ENCODE measurements at places on chromosomes 4 and X. TPM values are rescaled to one million over a fixed set of nuclear protein-coding genes. Genes with fewer than 3 reads are reported as not detected.
A peak's percentile ranks its signal among the peaks of the same experiment; 100 is the strongest.

MMRN1 gene
- 0.11 TPM for total RNA-seq

DNA sequence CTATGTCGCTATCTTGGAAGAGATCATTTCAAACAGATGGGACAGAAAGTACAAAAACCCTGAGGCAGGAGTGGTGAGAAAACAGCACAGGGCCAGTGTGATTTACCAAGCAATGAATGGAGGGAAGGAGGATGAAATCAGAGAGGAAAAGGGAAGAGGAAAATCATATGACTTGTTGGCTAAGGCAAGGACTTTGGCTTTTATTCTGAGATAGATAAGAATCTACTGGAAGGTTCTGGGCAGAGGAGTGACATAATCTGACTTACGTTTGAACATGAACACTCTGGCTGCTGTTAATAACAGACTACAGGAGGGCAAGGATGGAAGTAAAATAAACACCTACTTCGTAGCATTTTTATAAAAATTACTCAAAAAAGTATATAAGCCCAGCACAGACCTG lies 207.8 kb upstream of the SLC7A11 start:
- no peak for DNase-seq
- H3K4me1 ChIP-seq, result no peaks in the 10 kb centered on the region
- no peak overlapping the region for H3K4me3 ChIP-seq
- H3K27ac ChIP-seq, result no peak overlapping the region

DNA sequence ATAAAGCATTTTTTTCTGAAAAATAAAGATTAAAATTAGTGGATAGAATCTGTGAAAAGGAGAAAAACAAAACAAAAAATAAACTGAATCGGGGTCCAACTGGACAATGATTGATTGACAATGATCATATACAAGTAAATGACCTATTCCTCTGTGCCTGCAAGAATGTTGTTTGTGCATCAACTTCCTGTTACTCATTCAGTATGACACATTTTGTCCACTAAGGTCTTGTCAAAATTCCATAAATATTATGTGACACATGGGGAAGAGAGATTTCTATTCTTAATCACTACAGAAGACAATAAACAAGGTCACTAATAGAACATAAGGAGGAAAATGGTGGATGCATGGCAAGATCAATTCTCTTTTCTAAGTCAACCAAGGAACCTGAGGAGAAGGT lies 54.9 kb downstream of the F8 start:
- no peak for DNase-seq
- no peaks in the 10 kb centered on the region for H3K36me3 ChIP-seq
- H3K4me1 ChIP-seq, result peaks cover 2% of the 10 kb centered on the region
- H3K27ac ChIP-seq, result no peak overlapping the region

DNA sequence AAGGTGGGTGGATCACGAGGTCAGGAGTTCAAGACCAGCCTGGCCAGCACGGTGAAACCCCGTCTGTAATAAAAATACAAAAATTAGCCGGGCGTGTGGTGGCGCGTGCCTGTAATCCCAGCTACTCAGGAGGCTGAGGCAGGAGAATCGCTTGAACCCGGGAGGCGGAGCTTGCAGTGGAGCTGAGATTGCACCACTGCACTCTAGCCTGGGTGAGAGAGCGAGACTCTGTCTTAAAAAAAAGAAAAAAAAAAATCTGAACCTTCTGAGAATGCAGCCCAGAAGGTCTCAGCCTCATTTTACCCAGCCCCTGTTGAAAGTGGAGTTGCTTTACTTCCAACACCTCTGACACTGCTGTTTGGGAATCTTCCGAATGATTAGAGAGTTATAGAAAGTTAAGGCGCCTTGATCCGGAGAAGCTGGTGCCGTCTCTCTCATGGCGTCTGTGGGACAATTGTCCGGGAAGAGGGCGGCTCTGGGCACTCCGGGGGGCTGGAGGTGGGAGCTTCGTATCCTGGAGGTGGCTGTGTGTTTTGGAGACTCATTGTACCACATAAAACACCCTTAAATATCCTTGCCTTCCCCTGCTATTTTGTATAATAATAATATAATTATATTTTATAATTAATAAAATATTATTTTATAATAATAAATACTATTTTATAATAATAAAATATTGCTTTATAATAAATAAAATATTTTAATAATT lies 92.7 kb upstream of the PPP2R3B start:
- peak; percentile 39 for DNase-seq
- no peaks in the 10 kb centered on the region for H3K36me3 ChIP-seq
- H3K4me1 ChIP-seq, result no peaks in the 10 kb centered on the region
- no peaks in the 10 kb centered on the region for H3K27me3 ChIP-seq

DNA sequence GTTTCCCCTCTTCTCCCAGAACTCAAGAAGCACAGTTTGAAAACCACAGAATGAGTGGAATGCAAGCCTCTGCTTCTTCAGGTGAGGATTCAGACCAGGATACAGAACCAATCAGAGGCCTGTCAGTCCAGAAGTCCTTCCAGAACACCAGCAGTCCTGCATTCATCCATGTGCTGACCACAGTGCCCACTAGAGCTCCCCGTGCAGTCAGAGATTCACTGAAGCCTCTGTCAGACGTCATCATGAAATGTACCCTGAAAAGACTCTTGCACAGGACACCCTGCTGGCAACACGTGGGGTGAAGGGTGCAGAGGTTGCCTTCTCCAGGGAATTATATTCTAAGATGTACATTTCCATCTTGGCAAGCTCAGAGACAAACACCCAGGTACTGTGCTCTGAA lies 75.9 kb upstream of the LSM6 start:
- no peak for DNase-seq
- H3K36me3 ChIP-seq, result no peaks in the 10 kb centered on the region
- H3K4me1 ChIP-seq, result no peaks in the 10 kb centered on the region

DNA sequence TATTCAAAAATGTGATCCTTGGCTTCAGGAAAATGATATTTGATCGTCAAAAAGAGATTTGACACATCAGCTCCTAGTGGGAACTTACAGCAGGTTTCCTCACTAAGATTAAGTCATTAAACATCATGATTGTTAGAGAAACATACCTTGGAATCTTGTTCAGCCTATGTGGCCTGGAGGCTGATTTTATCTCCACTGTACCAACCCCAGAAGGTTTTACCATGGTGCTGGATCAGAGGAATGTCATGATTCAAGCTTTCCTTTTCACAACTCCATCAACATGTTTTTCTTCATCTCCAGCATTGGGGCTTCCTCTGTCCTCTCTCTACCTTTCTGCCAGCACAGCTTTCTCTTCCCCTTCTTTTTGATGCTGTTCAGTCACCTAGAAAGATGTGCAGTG lies 68.4 kb upstream of the MID1IP1 start:
- no peaks in the 10 kb centered on the region for H3K36me3 ChIP-seq
- H3K4me1 ChIP-seq, result no peaks in the 10 kb centered on the region
- DNase-seq, result no peak
- no peak overlapping the region for H3K27ac ChIP-seq
- H3K4me3 ChIP-seq, result no peak overlapping the region
- H3K27me3 ChIP-seq, result peaks cover 2% of the 10 kb centered on the region

ANAPC4 gene
- 19.2 TPM for total RNA-seq

DNA sequence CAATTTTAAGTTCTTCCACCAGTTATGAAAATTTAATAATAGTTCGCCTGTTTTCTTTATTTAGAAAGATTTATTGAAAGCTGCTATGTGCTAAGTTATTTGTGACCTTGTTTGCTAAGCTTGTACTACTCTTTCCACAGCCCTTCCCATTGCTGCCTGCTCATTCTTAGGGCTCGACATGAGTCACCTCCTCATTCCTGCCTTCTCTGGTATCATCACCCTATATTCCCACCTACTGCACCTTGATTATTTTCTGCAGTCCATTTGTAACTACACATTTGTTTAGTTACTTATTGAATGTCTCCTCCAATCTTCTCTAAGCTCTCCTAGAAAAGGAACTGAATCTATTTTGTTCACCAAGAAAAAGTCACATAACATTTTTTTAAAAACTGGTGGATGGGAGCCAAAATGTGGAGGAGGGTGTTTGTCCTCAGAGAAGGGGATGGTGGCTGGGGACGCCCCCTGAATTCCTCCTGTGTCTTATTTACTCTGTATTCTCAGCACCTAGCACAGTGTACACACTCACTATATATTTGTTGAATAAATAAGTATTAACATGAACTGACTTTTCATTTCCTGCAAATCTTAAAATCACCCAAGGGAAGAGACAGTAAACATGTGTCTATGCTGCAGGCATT lies 3.7 kb upstream of the RAB9A start:
- no peaks in the 10 kb centered on the region for H3K27me3 ChIP-seq
- H3K4me3 ChIP-seq, result no peak overlapping the region
- H3K4me1 ChIP-seq, result peaks cover 32% of the 10 kb centered on the region
- H3K36me3 ChIP-seq, result peaks cover 3% of the 10 kb centered on the region
- DNase-seq, result no peak

DNA sequence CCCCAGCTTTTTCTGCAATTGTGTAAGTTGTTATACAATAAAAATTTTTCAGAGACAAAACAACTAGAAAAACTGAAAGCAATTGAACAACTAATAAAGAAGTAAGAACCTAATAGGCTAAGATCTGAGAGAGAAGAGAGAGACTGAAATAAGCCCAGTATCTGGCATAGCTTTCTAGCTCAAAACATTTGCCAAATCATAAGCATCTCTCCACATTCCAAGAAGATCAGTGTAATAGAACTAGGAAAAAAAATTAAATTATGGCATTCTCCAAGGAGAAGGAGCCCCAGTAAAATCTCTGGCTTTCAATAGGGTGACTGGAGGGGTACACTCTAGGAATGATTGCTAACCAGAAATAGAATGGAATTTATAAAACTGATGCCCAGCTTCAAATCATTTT lies 19.0 kb upstream of the PPP3CA start:
- peaks cover 4% of the 10 kb centered on the region for H3K36me3 ChIP-seq
- no peak overlapping the region for H3K27ac ChIP-seq
- H3K27me3 ChIP-seq, result peaks cover 24% of the 10 kb centered on the region
- H3K4me3 ChIP-seq, result no peak overlapping the region

GRCh38 chr4:86359944-86360478 lies at the start of gene MAPK10:
Gene MAPK10 (minus strand): TSS chr4:86360053.
- peaks cover 4% of the 10 kb centered on the region for H3K27me3 ChIP-seq
- peaks cover 19% of the 10 kb centered on the region for H3K4me1 ChIP-seq
- peak within 1 kb of the TSS; percentile 17 for H3K27ac ChIP-seq
- peak; percentile 69 for DNase-seq
- peak within 1 kb of the TSS; percentile 43 for H3K4me3 ChIP-seq
- no peaks in the 10 kb centered on the region for H3K36me3 ChIP-seq

DNA sequence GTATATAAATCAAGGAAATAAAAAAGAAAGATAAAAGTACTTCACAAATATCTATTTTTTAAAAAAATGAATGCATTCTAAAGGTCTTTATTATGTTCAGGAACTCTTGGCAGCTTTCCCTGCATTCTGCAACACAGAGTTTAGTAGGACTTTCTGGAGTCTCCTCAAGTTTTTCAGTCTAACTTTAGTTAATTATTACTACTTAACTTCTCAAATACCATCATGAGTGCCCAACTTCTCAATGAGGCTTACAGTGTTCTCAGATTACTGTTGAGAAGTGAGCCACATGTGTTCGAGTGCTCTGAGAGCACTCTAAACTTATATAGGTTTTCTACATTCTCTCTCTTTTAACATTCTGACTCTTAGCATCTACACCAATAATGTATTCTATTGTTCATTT lies 1852.9 kb upstream of the PCDH10 start:
- no peaks in the 10 kb centered on the region for H3K27me3 ChIP-seq
- H3K4me1 ChIP-seq, result no peaks in the 10 kb centered on the region
- no peak overlapping the region for H3K27ac ChIP-seq
- H3K4me3 ChIP-seq, result no peak overlapping the region
- no peak for DNase-seq

- H3K36me3 ChIP-seq, result no peaks in the 10 kb centered on the region
- peaks cover 5% of the 10 kb centered on the region for H3K4me1 ChIP-seq
- H3K27ac ChIP-seq, result no peak overlapping the region
- DNase-seq, result no peak
Measured at GRCh38 chr4:55912249-55912648, 36.5 kb upstream of the CEP135 start.

- no peaks in the 10 kb centered on the region for H3K36me3 ChIP-seq
- no peak overlapping the region for H3K27ac ChIP-seq
- no peak for DNase-seq
- no peak overlapping the region for H3K4me3 ChIP-seq
- no peaks in the 10 kb centered on the region for H3K27me3 ChIP-seq
- H3K4me1 ChIP-seq, result peaks cover 13% of the 10 kb centered on the region
Measured at GRCh38 chr4:101050837-101051205, 296.5 kb downstream of the PPP3CA start.

DNA sequence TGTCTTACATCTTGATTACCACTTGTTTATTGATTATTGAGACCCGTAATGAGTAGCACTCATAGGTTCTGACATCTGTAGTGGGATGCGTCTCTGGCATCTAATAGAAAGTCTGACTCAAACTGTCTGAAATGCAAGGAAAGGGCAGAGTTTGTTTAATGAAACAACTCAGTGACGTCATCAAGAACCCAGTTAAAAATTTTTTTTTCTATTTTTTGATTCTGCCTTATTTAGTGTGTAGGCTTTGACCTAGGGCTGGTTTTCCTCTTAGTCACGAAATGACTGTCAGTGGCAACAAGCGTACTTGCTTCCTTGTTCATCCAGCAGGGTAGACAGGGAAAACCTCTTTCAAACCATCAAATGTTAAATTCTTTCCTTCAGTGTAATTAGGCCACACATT lies 3.1 kb upstream of the CDKL5 start:
- DNase-seq, result no peak
- H3K36me3 ChIP-seq, result no peaks in the 10 kb centered on the region
- H3K4me1 ChIP-seq, result peaks cover 2% of the 10 kb centered on the region

DNA sequence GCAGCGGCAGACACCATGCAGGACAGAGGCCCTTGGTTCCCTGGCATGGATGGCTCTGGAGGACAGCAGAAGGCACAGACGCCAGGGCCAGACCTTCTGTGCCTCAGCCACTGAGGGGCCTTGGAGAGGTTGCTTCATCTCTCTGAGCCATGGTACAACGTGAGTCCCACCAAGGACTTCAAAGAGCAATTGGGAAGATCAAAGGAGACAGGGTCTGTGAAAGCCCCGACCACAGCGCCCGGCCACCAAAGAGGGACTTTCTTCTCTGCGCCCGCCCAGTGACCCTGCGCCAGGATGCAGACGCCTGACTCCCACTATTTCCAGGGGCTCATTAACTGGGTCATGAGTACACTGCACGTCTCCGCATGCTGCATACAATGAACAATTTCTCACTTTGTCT lies 174.0 kb downstream of the AFAP1 start:
- no peak overlapping the region for H3K27ac ChIP-seq
- H3K4me1 ChIP-seq, result peaks cover 16% of the 10 kb centered on the region
- H3K4me3 ChIP-seq, result no peak overlapping the region
- H3K36me3 ChIP-seq, result peaks cover 8% of the 10 kb centered on the region
- H3K27me3 ChIP-seq, result no peaks in the 10 kb centered on the region

- H3K36me3 ChIP-seq, result no peaks in the 10 kb centered on the region
- H3K4me1 ChIP-seq, result no peaks in the 10 kb centered on the region
- no peak for DNase-seq
- no peak overlapping the region for H3K4me3 ChIP-seq
- no peaks in the 10 kb centered on the region for H3K27me3 ChIP-seq
Measured at GRCh38 chrX:112832481-112833095, 8.0 kb downstream of the AMOT start.

GAGE12F gene
- not detected for total RNA-seq

- DNase-seq, result no peak
- no peak overlapping the region for H3K27ac ChIP-seq
- peaks cover 3% of the 10 kb centered on the region for H3K27me3 ChIP-seq
- no peak overlapping the region for H3K4me3 ChIP-seq
Measured at GRCh38 chrX:12400218-12400617, 261.9 kb downstream of the FRMPD4 start.

GRCh38 chr4:163137581-163137980 lies 29.1 kb downstream of the NAF1 start:
- peaks cover 28% of the 10 kb centered on the region for H3K36me3 ChIP-seq
- no peaks in the 10 kb centered on the region for H3K27me3 ChIP-seq

TEX13B gene
- not detected for total RNA-seq

- H3K4me3 ChIP-seq, result no peak overlapping the region
- H3K27me3 ChIP-seq, result no peaks in the 10 kb centered on the region
- no peaks in the 10 kb centered on the region for H3K36me3 ChIP-seq
- no peak overlapping the region for H3K27ac ChIP-seq
Measured at GRCh38 chr4:171157462-171158082, 655.6 kb upstream of the GALNTL6 start.
